Muscle of leg (tissue), 16 donors: ENCODE measurements at places on chromosomes 6 and 20.
A peak's percentile ranks its signal among the peaks of the same experiment; 100 is the strongest.

DNA sequence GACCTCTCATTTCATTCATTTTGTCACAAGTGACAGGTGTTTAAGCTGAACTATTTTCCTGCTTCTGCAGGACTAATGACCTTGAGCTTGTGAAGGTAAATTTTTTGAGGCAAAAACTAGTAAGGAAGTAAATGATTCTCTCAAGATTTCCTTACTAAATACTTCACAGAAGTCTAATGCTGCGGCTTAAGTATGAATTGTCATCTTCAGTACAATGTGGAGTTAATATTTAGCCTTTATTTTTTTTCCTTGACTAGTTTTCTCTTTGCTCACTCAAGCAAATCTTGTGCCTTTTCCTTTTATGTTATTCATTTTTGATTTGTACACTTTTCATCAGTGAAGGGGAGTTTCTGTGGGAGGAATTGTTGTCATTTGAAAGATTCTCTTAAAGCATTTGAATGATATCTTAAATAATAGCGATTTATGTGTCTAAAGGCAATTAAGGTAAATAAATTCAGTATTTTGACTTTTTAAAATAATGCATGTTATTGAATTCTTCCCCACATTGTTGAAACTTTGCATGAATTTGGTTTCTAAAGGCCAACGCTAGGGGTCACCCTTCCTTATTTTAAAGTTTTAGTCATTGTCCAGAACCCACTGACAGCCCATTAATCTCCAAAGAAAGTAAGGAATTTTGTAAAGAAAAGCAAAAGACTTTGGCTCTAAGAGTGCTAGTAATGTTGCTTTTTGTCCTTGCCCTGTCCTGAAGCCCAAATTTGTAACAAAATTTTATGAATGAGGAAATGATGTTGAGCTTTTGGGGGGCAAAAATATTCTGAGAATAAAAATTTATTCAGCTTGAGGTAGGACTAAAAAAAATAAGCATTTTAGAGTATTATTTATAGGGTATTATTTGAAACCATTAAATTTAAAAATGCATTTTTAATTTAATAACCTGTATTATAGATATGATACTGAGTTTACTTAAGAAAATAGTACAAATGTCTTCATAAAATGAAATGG lies 157.4 kb upstream of the LAMA2 start:
- DNase-seq = peak; percentile 61

GRCh38 chr20:25389401-25389857 lies 1.2 kb downstream of the ABHD12 start:
- DNase-seq = peak; percentile 27

GRCh38 chr6:35051396-35051795 lies 89.7 kb downstream of the TCP11 start:
- DNase-seq = no peak

DNA sequence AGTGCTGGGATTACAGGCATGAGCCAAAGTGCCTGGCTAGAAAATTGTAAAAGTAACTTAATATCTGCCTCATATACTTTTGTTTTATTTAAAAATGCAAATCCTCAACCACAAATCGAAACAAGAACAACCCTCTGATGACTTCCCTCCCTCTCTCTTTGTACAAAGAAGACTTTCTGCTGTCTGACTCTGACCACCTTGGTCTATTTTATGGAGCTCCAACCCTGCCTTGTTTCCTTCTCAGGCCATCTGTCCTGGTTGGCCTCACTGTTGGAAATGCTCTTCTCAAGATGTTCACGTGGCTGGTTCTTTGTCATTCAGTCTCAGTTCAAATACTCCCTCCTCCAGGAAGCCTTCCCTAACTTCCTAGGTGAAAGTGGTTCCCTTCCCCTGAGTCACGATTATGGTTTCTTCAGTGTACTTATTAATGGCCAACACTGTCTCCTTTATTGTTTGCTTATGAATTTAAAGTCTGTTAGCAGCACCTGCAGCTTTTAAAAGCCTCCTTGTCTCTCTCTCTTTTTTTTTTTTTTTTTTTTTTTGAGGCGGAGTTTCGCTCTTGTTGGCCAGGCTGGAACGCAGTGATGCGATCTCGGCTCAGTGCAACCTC lies 151.5 kb upstream of the SALL4 start:
- DNase-seq = no peak

DNA sequence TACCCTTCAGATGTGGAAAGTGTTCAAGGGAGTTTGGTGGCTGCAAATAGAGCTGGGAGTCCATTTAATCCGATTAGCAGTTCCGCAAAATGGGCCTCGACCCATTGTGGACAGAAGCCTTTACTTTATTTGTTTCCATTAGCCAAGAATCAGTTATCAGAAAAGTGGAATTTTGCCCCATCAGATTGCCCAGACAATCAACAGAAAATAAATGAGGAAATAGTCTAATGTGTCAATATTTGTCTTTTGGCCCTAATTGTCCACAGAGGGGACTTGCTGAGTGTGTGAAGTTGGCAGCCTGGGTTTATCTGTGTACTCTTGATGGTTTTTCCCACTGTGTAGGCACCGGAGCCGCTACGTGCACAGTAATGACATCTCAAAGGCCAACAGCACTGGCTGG lies 134.3 kb downstream of the LINC00237 start:
- DNase-seq = no peak

GRCh38 chr20:49692941-49693340 lies 20.7 kb downstream of the B4GALT5 start:
- no peak for DNase-seq

- no peak for DNase-seq
These were observed 618.5 kb downstream of the C6orf118 start for GRCh38 chr6:164690702-164691500.

DNA sequence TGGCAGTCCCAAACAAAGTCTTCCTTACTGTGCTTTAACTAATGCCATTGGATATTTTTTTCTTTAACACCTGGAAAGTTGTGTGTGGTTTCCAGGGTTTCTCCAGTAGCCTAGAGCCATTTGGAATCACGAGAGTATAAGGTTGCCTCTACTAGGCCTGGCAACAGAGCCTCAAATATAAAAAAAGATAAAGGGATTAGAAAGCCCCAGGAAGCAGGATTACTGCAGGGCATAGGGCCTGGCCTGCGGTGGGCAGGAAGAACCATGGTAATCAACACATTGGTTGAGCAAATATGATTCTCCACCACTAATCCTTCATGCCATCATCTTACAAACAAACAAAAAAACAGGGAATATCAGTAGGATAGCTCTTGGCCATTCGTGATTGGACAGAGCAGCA lies 177.8 kb upstream of the GGTLC1 start:
- DNase-seq = no peak
